Stimulated activated CD8-positive, alpha-beta memory T cell treated with anti-CD3 and anti-CD28 coated beads, Interleukin-4, amount 100 ng/mL, for 4 hours (primary cell): ENCODE measurements at places on chromosomes 6 and 20.

DNA sequence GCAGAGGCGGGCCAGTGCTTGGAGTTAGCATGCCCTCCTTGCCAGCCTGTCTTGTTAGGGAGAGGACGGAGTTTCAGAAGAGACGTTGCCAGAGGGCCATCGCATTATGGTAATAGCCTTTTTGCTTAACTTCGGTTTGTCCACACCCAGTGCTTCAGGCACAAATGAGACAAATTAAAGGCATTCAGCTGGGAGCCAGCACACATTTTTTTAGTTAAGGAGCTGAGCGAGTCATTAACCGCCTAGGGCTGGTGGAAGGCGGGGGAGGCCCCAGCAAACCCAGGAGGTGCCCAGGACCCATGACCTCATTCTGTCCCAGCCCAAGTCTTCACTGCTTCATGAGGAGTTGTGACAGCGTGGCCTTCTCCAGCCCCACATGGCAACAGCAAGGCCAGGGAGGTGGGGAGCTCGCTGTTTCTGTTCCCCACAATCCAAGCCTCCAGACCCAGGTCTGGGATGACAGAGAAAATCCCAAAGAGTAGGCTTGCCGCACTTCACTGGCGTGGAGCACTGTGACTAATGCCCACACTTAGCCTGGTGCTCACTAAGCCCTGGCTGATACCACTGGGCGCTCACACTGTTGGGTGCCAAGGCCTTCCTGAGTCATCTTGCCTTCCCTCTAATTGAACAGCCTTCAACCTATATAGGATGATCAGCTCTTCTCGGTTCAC, 237.1 kb downstream of the ANKRD60 start:
- no peak for DNase-seq

DNA sequence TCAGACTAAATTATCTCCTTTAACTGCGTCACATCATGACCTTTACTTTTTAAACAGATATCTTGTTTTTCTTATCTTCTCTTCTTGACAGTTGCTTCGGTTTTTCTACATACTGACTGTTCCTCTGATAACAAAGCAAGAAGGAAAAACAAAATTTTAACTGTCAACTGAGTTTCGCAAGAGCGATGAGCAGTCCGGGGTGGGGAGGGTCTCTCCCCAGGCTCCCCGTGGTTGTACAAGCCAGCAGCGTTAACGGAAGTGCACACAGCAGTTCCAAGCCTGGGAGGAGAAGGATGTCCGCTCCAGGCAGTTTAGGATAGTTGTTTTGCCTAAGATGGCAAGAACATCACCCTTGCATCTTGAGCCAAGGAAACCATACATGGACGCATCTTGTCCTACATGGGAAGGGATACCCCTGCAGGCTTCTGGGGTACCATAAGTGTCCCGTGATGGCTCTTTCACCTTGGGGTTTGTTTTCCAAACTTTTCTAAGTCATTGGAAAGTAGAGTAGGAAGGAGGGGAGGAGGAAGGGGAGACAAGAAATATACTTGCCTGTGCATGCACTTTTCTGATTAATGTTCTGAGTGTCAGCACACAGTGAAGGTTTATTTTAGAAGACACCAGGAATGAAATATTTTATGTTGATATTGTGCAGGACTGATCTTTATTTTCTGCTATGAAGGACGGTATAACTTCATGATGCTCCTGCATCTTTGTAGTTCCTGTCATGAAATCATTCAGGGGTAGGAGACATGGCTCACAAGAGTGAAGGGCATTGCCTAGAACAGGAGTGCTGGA, 20.8 kb downstream of the SLC24A3 start:
- no peak for DNase-seq

DNA sequence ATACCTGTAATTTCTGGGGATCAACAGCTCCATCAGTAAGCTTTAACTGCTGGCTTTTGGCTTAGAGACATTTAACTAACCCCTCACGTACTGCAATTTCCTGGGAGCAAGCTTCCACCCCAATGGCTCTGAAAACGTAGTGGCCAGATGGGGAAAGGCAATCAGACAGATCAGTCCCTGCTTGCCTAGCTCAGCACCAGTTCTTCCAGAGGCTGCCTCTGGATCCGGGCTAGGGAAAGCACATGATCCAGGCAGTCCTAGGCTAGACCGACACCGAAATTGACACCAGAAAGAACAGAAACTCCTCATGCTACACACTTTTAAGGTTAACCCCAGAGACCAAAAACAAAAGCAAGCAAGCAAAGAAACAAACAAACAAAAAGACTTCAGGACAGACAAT, 13.3 kb downstream of the PREP start:
- no peak for DNase-seq

- DNase-seq = no peak
Observed at GRCh38 chr6:15358579-15359327, 112.9 kb downstream of the JARID2 start.

GRCh38 chr6:52415917-52416628, 4.1 kb upstream of the EFHC1 start:
- DNase-seq = no peak

DNA sequence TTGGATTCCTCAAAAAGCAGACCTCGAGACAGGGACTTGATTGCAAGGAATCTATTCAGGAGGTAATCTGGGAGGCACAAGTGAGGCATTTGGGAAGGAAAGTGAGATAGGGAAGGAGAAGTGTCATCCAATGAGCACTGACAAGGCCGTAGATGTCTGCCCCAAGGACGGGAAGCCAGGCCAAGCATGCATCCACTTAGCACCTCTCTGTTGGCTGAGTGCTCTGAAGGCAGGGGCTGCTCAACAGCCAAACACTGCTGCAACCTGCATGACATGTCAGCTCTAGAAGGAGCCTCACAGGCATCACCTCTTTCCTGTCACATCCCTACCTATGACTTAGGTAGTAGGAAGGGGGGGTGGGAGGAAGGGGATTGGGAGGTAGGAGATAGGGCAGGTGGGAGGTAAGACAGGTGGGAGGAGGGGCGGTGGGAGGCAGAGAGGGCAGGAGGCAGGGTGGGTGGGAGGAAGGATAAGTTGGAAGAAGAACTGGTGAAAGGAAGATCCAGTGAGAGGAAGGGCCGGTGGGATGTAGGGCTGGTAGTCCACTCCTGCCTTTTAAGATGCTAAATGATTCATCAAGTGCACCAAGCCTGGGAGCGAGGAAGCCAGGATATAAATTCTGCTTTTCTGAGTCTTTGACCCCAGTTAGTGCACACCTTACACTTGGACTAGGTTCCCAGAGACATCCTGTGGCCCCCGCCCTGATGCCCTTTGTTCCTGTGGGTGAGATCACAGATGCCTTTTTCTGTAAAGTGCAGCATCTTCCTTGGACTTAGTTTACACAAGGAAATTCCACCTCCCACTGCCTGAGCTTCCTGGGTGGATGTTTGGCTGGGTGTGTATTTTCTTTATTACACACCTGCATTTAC, 83.8 kb upstream of the NXT1 start:
- DNase-seq = no peak

- DNase-seq = no peak
Observed at GRCh38 chr20:60718743-60719480, 533.1 kb upstream of the CDH4 start.

DNA sequence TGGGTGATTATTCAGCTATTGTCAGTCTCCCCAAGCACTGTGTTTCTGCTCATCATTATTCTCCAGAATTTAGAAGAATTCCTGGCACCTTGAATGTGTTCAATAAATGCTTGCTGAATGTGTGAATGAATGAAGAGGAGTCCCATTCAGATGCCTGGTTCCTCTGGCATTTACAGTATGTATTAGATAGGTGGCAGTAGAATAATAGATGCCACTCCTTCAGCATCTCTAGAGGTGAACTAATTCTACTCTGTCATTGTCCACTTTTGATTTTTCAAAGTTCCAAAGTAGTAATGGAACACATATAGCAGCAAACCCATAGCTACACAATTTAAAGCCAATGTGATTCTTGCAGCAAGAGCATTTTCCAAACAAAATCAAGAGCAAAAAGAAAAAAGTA, 118.9 kb upstream of the CEP162 start:
- no peak for DNase-seq

- DNase-seq = no peak
Observed at GRCh38 chr6:55433446-55434130, 106.3 kb downstream of the GFRAL start.

DNA sequence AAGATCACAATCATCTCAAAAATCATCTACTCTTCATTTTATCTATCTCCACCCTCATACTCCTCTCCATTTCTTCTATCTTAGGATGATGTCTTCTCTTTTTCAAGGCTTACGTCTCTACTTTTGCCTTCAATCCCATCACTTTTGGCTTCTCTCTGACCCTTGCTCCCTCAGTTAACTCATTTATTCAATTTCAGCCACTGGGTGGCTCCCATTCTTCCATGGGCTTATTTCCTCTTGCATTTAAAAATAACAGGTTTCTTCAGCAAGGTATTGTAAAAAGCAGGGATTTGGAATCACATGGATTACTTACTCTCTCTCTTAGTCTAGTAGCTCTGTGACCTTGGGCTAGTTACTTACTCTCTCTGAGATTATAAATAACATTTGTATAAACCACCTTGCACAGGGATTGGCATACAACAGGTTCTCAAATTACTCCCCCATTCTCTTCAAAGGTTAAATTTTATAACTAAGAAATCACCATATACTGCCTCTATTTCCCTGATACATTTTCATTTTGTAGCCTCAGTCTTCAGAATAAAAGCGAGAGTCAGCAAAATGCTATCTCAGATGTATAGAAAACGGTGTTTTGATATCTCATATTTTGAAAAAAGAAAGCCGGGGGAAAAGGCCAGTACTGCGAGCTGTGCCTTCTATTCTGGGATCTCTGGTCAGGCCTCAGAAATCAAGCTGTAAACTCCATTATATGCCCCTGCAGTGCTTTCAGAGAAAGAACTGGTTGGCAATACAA, 5.5 kb downstream of the ZSCAN12 start:
- no peak for DNase-seq

DNA sequence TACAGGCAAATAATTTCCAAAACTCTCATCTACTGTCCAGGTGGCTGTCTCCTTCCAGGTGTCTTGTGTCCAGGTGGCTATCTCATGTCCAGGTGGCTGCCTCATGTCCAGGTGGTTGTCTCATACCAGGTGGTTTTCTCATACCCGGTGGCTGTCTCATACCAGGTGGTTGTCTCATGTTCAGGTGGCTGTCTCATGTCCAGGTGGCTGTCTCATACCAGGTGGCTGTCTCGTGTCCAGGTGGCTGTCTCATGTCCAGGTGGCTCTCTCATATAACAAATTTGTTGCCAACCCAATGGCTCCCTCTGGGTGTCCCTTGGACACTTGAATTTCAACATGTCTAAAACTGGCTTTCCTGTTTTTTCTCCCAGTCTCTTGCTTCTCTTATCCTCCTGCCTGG, 14.3 kb upstream of the SLC22A3 start:
- DNase-seq = no peak

- DNase-seq = no peak
Observed at GRCh38 chr20:61750093-61750492, 315.6 kb downstream of the TAF4 start.

DNA sequence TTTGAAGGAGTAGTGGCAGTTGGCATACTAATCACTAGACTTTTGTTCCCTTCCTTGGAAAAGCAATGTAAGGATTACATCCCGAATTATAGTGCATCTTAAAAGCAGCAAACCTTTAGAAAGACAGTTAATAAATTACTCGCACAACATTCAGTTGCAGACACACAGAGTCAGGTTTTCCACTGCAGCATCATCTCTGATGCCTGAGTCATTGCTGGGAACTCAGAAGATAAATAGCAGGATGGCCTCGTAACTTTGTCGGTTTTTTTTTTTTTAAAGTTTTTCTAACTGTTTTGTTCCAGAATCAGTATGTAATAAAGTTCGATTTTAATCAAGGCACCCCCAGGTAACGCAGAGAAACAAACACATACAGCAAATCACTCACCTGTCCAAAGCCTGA, 34.3 kb downstream of the GJA10 start:
- no peak for DNase-seq

DNA sequence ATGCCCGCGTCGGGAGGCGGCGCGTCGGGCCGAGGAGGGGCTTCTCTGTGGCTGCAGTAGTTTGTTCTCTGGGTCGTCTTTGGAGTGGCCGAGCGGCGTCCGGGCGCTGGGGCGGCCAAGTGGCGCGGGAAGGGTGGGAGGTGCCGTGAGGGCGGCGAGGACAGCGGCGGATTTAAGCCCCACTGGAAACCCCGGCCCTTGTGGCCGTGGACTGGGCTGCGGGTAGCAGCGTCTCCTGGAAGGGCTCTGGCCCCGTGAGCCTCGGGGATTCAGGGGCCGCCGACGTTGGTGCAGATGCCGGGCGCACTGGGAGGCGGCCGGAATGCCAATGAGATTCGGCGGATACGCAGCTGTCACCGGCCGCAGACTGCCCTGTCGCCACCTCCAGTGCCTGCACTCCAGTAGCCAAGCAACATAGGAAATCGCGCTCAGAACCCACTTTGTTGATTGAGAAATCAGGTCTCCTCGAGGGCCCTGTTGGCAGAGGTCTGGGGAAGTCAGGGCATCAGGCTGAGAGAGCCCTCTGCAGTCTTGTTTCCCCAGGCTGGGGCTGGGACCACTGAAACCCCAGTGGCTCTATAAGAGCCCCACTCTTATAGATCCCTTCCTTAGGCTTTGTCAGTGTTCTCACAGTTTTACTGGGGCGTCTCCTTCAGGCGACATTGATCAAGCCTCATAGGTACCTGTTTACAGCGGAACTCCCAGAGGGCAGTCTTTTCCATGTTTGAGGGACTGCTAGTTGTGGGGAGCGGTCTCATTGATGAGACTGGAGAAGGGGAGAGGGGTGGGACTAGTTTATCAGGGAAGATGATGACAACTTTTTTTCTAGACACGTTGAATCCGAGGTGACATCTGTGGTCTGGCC, 642 bp downstream of the GZF1 start:
- DNase-seq = peak; percentile 8

GRCh38 chr6:115058414-115059211, 715.8 kb upstream of the HS3ST5 start:
- DNase-seq = no peak

DNA sequence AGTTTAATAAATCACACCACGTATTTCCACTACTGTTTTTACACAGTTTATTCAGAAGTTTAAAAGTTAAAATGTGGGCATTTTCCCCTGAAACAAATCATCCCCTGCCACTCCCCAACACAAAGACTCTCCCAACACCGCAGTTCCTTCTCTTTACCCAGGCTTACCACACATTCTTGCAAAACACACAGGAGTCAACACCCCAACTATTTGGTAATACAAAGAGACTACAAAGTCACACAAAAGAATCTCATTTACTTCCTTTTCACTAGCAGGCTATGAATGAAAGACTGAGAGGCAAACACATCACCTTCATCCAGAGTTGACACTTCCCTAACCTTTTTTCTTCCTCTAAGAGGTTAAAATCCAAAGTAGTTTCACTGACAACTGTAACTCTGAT, 51.1 kb downstream of the KCTD20 start:
- no peak for DNase-seq

DNA sequence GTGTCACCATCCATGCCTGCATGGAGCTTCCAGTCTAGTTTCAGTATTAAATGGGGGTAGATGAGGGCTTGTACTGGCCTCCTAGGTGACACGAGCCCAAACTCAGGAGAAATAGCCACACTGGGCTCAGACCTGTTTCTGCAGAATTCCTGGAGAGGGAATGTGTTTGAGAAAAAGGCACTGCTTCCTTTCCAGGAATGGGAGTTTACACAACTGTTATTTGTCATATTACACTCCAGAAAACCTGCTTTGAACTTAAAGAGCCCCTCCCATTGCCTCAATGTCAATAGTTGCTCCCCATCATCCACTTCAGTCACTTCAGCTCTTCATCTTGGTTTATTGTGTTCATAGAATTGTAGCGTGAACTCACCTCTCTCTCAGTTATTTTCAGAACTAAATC, 151.5 kb downstream of the CFAP61 start:
- DNase-seq = no peak

GRCh38 chr6:107917451-107918375, 40.3 kb downstream of the SEC63 start:
- DNase-seq = no peak
